ENCODE measurements at places on chromosomes 3 and 15.

DNA sequence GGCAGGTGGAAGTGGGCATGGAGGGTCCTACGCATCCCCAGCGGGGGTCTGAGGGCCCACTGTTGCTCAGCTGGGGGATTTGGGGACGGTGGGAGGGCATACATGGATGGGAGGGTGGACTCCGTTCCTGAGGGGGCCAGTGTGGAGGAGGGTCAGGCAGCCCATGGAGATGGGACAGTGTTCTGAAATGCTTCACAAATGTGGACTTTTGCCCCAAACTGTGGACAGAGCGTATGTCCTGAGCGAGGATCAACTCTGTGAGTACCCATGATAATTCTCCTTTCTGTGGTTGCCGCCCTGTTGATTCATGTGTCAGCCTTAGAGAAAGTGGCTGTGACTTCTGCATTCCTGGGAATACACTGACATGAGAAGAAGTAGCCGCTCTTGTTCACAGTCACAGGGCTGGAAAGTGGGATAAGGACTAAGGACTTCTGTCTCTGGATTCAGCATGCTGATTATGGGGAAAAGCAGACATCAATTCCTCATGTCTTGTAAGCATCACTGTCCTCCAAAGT lies 33.4 kb downstream of the SMAD3 start:
- no peak for DNase-seq

GRCh38 chr3:184659797-184660301 lies 52.0 kb downstream of the MAGEF1 start:
- no peak for DNase-seq

GRCh38 chr3:36175916-36176461 lies 204.3 kb upstream of the STAC start:
- no peak for DNase-seq

DNA sequence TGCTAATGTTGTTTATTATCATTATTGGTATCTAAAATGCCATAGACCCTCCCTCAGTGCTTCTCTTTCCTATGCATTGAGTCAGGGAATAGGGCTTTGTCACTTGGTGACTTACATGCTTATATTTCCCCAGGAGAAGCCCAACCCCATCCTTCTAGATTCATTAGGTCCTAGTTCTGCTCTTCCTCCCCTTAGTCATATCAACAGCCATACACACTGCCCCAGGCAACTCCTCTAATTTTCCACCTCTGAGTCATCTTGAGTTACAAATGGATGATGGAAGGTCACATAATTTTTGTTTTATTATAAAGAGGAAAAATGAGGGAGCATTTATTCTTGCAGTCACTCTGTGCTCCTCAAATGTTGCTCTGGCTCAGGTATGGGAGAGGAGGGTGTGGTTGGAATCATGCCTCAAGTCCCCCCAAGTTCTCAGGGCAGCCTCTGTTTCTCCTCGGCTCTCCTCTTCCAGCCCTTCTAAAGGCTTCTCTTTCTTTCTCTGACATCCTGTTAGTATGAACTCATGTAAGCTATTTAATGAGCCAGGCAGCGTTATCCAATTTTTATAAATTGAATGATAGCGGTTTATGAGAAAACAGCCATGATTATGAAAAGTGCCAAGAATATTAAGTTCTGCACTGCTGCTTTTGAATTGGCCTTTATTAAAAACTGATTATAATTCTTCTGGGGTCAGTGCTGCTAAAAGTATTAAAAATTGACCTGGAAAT lies 45.6 kb upstream of the FSTL1 start:
- no peak for DNase-seq

DNA sequence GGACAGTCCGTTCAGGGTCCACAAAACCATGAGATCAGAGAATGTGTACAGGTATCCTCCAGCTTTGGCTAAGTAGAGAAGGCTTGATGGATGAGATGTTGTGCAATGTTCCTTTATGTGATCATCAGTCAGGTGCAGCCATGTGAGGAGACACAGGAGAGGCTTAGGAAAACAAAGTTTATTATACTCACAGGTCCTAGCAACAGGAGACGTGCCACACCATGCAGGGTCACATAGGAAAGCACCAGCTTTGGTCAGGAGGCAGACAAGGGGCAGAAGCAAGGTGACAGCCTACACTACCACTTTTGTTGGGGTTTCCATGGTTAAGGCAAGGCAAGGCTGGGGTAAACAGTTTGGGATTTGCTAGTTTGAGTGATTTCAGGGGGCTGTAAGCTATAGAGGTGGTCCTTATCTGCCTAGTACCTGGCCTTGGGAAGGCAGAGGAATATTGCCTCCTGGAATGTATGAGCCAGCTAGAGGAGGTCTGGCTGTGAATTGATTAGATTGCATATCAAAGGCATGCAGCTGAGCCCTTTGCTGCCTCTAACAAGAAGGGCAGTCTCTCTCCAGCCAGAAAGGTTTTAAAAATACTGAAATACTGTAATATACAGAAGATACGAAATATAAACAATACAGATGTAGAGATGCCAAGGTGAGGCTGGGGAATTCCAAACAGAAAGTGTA lies 248.6 kb downstream of the RYR3 start:
- DNase-seq = no peak

- DNase-seq = no peak
Observed at GRCh38 chr3:59998058-59998457, 948.2 kb upstream of the CFAP20DC start.

DNA sequence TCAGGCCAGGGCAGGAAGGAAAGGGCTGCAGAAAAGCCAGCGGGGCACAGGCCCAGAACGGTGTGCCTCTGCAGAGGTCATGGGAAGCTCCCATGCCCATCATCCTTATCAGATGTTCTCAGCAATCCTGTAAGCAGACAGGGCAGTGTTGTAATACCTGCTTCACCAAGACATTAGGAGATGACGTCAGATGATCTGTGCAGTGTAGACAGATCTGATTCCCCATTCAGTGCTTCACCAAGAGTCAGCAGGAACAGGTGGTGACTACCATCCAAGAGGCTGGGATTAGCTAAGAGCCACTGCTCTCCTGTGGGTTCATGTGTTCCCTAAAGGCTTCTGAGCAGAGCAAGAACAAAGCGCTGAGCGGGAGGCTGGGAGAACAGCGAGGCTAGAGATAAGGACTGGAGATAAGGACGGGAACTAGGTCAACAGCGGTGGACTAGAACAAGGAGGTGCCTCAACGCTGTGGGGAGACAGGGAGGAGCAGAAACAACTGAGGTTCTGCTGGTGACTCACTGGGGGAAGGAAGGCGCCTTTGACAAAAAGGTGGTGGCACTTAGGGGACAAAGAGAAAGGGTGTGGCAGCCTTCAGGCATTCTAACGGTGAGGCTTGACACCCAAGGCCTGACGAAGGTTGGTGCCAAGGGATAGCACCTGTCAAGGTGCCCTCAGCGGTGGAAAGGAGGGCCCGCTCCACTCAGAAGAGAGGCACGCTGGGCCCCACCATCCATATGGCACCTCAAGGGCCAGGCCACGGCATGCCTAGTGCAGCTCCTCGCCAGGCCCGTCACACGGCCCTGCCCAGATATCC lies 28.4 kb downstream of the CCDC12 start:
- peak; percentile 57 for DNase-seq

DNA sequence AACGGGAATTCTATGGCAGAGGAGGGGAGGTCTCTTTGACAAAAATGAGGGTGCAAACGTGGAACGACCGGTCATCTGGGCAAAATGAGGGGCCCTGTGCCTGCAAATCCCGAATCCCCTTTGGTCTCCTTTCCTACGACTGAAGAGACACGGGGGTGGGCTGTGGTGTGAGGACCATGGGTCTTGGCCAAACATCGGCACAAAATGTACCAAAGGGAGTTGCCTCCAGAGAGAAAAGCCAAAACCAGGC lies 498 bp downstream of the ZNF280D start:
- DNase-seq = no peak
